ENCODE measurements at places on chromosomes 12 and 14. TPM values are rescaled to one million over a fixed set of nuclear protein-coding genes. Genes with fewer than 3 reads are reported as not detected.

- no peaks in the 10 kb centered on the region for H3K36me3 ChIP-seq
- peaks cover 2% of the 10 kb centered on the region for H3K27me3 ChIP-seq
- peaks cover 6% of the 10 kb centered on the region for H3K4me1 ChIP-seq
- no peak for DNase-seq
- no peak overlapping the region for H3K27ac ChIP-seq
These were observed 42.7 kb downstream of the CDC42BPB start for GRCh38 chr14:103014466-103015228.

GRCh38 chr12:102953221-102953620, 4.3 kb upstream of the ASCL1 start:
- no peak overlapping the region for H3K4me3 ChIP-seq
- no peak for DNase-seq
- H3K27ac ChIP-seq: no peak overlapping the region

- no peaks in the 10 kb centered on the region for H3K36me3 ChIP-seq
- H3K4me3 ChIP-seq: no peak overlapping the region
- peaks cover 5% of the 10 kb centered on the region for H3K27me3 ChIP-seq
- H3K27ac ChIP-seq: no peak overlapping the region
These were observed 47.0 kb upstream of the ERGIC2 start for GRCh38 chr12:29427964-29428363.

- H3K36me3 ChIP-seq: peaks cover 7% of the 10 kb centered on the region
- no peak for DNase-seq
- peaks cover 6% of the 10 kb centered on the region for H3K27me3 ChIP-seq
- H3K27ac ChIP-seq: no peak overlapping the region
- peaks cover 2% of the 10 kb centered on the region for H3K4me1 ChIP-seq
These were observed 7.3 kb downstream of the TESC start for GRCh38 chr12:117091758-117092510.

- no peak for DNase-seq
- H3K36me3 ChIP-seq: no peaks in the 10 kb centered on the region
- H3K27ac ChIP-seq: no peak overlapping the region
- H3K4me3 ChIP-seq: no peak overlapping the region
- peaks cover 40% of the 10 kb centered on the region for H3K27me3 ChIP-seq
These were observed 85.1 kb downstream of the TMEM30B start for GRCh38 chr14:61196034-61196433.

GRCh38 chr12:39112064-39112463, 206.7 kb upstream of the CPNE8 start:
- no peaks in the 10 kb centered on the region for H3K36me3 ChIP-seq
- H3K4me1 ChIP-seq: no peaks in the 10 kb centered on the region
- H3K27me3 ChIP-seq: no peaks in the 10 kb centered on the region
- DNase-seq: no peak
- no peak overlapping the region for H3K4me3 ChIP-seq
- no peak overlapping the region for H3K27ac ChIP-seq

- H3K27me3 ChIP-seq: peaks cover 4% of the 10 kb centered on the region
- DNase-seq: no peak
- H3K36me3 ChIP-seq: no peaks in the 10 kb centered on the region
- no peak overlapping the region for H3K27ac ChIP-seq
- no peak overlapping the region for H3K4me3 ChIP-seq
These were observed 64.2 kb downstream of the DNAI7 start for GRCh38 chr12:25130741-25131188.

GRCh38 chr12:53224061-53224896, 7.7 kb downstream of the RARG start:
- H3K27me3 ChIP-seq: no peaks in the 10 kb centered on the region
- peak overlapping the region; percentile 78 for H3K27ac ChIP-seq
- H3K4me1 ChIP-seq: peaks cover 61% of the 10 kb centered on the region

- H3K4me1 ChIP-seq: peaks cover 8% of the 10 kb centered on the region
- H3K27me3 ChIP-seq: peaks cover 15% of the 10 kb centered on the region
- no peak for DNase-seq
- H3K36me3 ChIP-seq: no peaks in the 10 kb centered on the region
These were observed 6.0 kb upstream of the VAMP1 start for GRCh38 chr12:6476489-6476888.

DNA sequence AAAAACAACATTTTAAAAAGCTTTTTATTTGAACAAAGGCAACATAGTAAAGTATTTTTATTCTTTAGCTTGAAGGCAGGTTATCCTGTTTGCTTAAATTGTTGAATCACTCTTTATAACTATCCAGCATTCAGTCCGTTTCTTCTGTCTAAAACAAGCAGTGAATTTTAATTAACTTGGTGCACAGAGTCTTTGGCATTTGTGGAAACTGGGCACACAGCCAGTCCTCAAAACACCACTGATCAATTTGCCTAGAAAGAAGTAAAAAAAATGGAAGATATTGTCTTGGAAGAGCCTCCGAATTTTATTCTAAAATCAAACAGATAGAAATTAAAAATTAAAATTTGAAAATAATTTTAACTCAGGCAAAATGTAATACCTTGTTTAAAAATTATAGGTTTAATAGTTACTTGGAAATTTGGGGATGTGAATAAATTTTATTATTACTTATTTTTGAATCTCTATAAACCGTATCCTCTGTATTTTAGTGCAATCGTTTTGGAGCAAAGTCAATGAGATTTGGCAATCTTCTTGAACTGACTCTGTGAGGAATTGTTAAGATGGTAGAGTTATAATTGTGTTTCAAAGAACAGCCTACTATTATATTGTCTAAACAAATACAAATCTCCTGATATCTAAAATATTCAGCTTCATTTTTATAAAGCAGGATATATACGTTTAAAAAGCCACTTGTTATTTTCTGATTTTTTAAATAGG, 927.0 kb downstream of the SLC16A7 start:
- no peaks in the 10 kb centered on the region for H3K27me3 ChIP-seq
- no peaks in the 10 kb centered on the region for H3K4me1 ChIP-seq
- H3K27ac ChIP-seq: no peak overlapping the region
- no peak for DNase-seq

GRCh38 chr14:100156776-100157175, 2.7 kb downstream of the DEGS2 start:
- peaks cover 31% of the 10 kb centered on the region for H3K27me3 ChIP-seq
- peaks cover 5% of the 10 kb centered on the region for H3K36me3 ChIP-seq
- no peak overlapping the region for H3K4me3 ChIP-seq

The SMIM41 gene
- not detected for total RNA-seq

The TMEM132C gene
- not detected for total RNA-seq

The MSI1 gene
- not detected for total RNA-seq

The TAS2R9 gene
- not detected for total RNA-seq

The PLCZ1 gene
- total RNA-seq: not detected

All from activated CD4-positive, alpha-beta memory T cell treated with anti-CD3 and anti-CD28 coated beads, Interleukin-2, amount 10 ng/mL, durations not matched to agents 7 days and 5 days (primary cell).